ENCODE measurements at places on chromosomes 7 and 10. TPM values are rescaled to one million over a fixed set of nuclear protein-coding genes. Genes with fewer than 3 reads are reported as not detected.

- H3K4me1 ChIP-seq: peaks cover 6% of the 10 kb centered on the region
- H3K36me3 ChIP-seq: no peaks in the 10 kb centered on the region
- no peak for DNase-seq
- H3K27ac ChIP-seq: no peak overlapping the region
- no peak overlapping the region for H3K4me3 ChIP-seq
Measured at GRCh38 chr7:111954474-111955381, 251.5 kb downstream of the DOCK4 start.

SFR1 gene
- 8.7 TPM for total RNA-seq

DNA sequence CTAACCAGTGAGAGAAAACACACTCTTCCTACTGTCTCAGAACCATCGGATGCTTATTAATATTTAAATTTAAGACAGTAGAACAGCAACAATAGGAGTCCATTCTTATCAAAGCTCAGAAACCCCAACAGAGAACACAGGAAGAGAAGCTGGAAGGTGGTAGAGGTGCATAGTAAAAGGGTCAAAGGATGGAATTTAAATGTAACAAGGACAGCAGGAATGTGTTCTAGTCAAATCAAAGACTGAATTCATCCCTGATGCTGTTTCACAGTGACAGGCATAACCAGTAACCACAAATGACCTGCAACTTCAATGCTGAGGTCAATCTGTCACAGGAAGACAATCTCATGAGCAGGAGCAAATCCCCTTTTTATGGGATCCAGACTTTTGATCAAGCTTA lies 1259.7 kb downstream of the XPNPEP1 start:
- H3K4me1 ChIP-seq: no peaks in the 10 kb centered on the region
- no peak overlapping the region for H3K4me3 ChIP-seq
- no peak overlapping the region for H3K27ac ChIP-seq
- no peaks in the 10 kb centered on the region for H3K36me3 ChIP-seq

- DNase-seq: no peak
- H3K4me3 ChIP-seq: no peak overlapping the region
- H3K36me3 ChIP-seq: no peaks in the 10 kb centered on the region
Measured at GRCh38 chr7:106501605-106502580, 159.1 kb downstream of the CCDC71L start.

GRCh38 chr7:143210541-143210940 lies 11.3 kb upstream of the TAS2R40 start:
- H3K27me3 ChIP-seq: no peaks in the 10 kb centered on the region
- H3K36me3 ChIP-seq: no peaks in the 10 kb centered on the region
- peak; percentile 32 for DNase-seq
- H3K4me3 ChIP-seq: no peak overlapping the region

LGI1 gene
- not detected for total RNA-seq

GRCh38 chr7:155466814-155467733 lies 9.1 kb downstream of the EN2 start:
- peaks cover 8% of the 10 kb centered on the region for H3K4me1 ChIP-seq
- DNase-seq: peak; percentile 70
- H3K27me3 ChIP-seq: peaks cover 100% of the 10 kb centered on the region
- peak overlapping the region; percentile 11 for H3K4me3 ChIP-seq
- H3K36me3 ChIP-seq: no peaks in the 10 kb centered on the region

DNA sequence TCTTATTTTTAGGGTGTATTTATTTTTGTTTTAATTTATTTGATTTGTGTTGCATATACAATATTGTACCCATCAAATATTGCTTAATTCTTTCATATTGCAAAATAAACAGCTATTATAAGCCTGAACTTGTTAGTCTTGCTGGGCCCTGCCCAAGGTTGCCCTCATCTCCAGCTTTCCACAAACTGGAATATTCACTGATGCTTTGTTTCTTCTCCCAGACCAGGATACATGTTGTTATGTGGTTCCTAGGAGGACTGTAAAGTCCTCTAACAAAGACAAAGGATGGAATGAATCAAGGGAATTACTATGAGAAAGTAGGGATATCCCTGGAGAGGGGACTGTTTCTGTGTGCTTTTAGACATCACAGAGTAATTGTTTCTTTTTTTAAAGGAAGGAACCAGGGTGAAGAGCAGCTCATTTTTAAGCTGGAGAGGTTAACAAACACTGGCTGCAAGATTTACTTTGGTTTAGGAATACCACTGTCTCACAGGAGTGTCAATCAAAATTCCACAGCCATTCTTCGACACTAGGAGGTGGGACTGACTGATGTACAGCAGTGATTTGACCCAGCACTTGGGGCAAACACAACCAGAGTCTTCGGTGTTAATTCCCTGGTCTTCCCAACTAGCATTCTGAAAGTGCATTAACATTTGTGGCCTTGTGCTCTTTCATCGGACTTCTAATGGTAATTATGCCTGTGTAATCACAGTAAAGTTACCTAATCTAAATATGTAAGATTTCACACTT lies 14.8 kb upstream of the CD36 start:
- no peaks in the 10 kb centered on the region for H3K27me3 ChIP-seq
- no peaks in the 10 kb centered on the region for H3K36me3 ChIP-seq
- H3K4me3 ChIP-seq: no peak overlapping the region
- H3K4me1 ChIP-seq: peaks cover 12% of the 10 kb centered on the region
- peak overlapping the region; percentile 69 for H3K27ac ChIP-seq
- no peak for DNase-seq

GRCh38 chr7:107233174-107233573 lies 64.4 kb downstream of the HBP1 start:
- H3K4me3 ChIP-seq: no peak overlapping the region
- no peak for DNase-seq
- H3K27ac ChIP-seq: no peak overlapping the region
- peaks cover 6% of the 10 kb centered on the region for H3K36me3 ChIP-seq

DNA sequence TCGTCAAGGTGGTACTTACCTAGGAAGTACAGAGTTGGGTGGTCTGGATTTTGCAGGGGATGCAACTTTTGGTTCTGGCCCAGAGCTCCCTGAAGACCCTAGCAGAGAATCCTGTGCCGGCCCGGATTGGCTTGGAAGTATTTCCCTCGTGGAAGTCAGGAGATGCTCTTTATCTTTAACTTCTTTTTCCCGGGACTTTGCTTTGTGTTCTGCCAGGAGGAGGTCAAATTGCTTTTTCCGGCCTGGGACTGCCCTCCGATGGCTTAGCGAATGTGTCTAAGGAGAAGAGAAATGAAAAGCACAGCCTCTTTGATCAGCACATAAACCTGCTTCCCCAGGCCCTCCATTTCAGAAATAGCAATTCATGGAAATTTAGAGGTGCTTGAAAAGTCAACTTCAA lies 57.0 kb upstream of the EFCAB10 start:
- H3K36me3 ChIP-seq: no peaks in the 10 kb centered on the region
- H3K4me3 ChIP-seq: peak overlapping the region; percentile 5
- no peak for DNase-seq
- H3K4me1 ChIP-seq: peaks cover 47% of the 10 kb centered on the region

- H3K27ac ChIP-seq: no peak overlapping the region
- no peaks in the 10 kb centered on the region for H3K36me3 ChIP-seq
- H3K4me3 ChIP-seq: no peak overlapping the region
- no peak for DNase-seq
Measured at GRCh38 chr10:104037261-104037951, 48.3 kb downstream of the COL17A1 start.

DNA sequence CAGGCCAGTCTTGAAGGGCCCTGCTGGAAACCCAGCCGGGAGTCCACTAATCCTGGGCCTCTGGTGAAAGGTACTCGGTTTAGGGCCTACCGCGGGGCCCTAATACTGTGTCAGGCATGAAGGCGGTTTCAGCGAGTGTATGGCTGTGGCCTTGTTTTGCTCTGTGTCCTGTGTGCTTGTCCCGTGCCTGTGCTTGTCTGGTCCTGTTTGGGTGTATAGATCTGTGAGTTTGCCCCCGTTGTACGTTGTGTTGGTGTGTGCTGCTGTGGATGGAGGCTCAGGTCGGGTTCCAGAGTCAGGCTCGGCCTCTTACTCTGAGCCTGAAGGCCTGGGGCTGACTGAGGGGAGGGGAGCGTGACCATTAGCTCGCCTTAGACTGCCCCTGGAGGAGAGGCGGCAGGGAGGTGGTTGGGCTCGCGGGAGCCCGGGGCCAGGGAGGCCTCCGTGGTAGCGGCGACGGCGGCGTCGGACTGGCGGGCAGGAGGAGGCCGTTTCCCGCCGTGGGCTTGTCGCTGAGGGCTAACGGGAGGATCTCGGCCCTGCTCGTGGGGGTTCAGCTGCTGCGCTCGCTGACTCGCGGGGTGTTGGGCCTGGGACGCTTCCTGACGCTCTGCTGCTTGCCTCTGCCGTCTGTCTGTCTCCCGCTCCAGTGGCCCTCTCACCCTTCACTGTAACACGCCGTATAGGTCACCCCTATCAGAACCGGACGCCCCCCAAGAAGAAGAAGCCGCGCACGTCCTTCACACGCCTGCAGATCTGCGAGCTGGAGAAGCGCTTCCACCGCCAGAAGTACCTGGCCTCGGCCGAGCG lies 2.6 kb downstream of the TLX1 start:
- no peaks in the 10 kb centered on the region for H3K4me1 ChIP-seq
- no peak overlapping the region for H3K4me3 ChIP-seq
- no peaks in the 10 kb centered on the region for H3K36me3 ChIP-seq
- no peak for DNase-seq
- H3K27ac ChIP-seq: no peak overlapping the region
- peaks cover 100% of the 10 kb centered on the region for H3K27me3 ChIP-seq

GRCh38 chr7:40356871-40357709 lies 222.3 kb downstream of the SUGCT start:
- no peak overlapping the region for H3K4me3 ChIP-seq
- no peak for DNase-seq
- no peak overlapping the region for H3K27ac ChIP-seq
- peaks cover 11% of the 10 kb centered on the region for H3K4me1 ChIP-seq
- no peaks in the 10 kb centered on the region for H3K36me3 ChIP-seq
- H3K27me3 ChIP-seq: no peaks in the 10 kb centered on the region

LIPJ gene
- not detected for total RNA-seq

DNA sequence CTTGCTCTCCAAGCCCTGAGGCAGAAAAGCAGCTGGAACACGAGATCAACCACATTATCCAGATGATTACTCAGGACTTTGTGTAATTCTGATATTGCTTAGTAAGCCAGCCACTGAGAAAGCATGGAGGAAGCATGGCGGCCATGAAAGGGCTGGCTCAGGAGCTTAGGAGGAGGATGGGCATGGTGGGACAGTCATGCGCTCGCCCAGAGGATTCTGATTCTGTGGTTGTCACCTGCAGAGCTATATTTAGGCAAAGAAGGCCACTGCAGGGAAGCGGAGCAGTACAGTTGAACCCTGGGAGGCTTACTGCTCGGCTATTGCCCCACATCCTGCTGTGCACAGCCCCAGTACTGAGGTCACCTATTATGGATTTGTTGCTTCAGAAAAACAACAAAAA lies 128.8 kb upstream of the DNAJB12 start:
- H3K27ac ChIP-seq: no peak overlapping the region
- no peaks in the 10 kb centered on the region for H3K36me3 ChIP-seq

LDB3 gene
- 213 TPM for total RNA-seq

- H3K27ac ChIP-seq: no peak overlapping the region
- H3K4me3 ChIP-seq: no peak overlapping the region
- no peaks in the 10 kb centered on the region for H3K27me3 ChIP-seq
- peak; percentile 77 for DNase-seq
- no peaks in the 10 kb centered on the region for H3K4me1 ChIP-seq
Measured at GRCh38 chr10:71795248-71795647, 21.9 kb upstream of the VSIR start.

DNA sequence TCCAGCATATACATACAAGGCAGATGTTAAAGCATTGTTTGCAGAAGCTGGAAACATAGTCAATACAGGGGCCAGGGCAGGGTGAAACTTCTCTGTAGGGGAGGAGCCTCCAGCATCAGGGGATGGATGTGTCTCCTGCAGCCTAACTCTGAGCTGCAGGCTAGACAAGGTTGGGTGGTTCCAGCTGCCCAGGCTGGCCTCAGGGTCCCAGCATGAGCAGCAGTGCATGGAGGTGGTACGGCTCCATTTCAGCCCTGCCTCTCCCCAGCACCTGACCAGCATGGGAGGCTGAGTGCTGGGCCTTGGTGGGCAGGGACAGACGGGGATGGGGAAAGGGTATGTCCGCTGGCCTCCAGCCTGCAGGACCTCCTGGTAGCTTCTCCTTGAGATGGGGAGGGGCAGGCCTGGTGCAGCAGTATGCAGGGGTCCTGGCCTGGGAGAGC lies 7.4 kb upstream of the TBRG4 start:
- H3K4me1 ChIP-seq: no peaks in the 10 kb centered on the region
- no peak for DNase-seq
- no peaks in the 10 kb centered on the region for H3K36me3 ChIP-seq
- H3K4me3 ChIP-seq: no peak overlapping the region
- peaks cover 38% of the 10 kb centered on the region for H3K27me3 ChIP-seq

GRCh38 chr7:33422825-33423645 lies 293.7 kb downstream of the BBS9 start:
- H3K4me1 ChIP-seq: peaks cover 15% of the 10 kb centered on the region
- no peaks in the 10 kb centered on the region for H3K36me3 ChIP-seq
- no peaks in the 10 kb centered on the region for H3K27me3 ChIP-seq
- H3K27ac ChIP-seq: peak overlapping the region; percentile 2
- no peak for DNase-seq

GRCh38 chr10:48844616-48845015 lies 95.0 kb downstream of the LRRC18 start:
- H3K4me1 ChIP-seq: peaks cover 4% of the 10 kb centered on the region
- H3K27ac ChIP-seq: no peak overlapping the region
- H3K27me3 ChIP-seq: no peaks in the 10 kb centered on the region
- DNase-seq: no peak
- no peak overlapping the region for H3K4me3 ChIP-seq

TCAF1 gene
- 82.3 TPM for total RNA-seq

DNA sequence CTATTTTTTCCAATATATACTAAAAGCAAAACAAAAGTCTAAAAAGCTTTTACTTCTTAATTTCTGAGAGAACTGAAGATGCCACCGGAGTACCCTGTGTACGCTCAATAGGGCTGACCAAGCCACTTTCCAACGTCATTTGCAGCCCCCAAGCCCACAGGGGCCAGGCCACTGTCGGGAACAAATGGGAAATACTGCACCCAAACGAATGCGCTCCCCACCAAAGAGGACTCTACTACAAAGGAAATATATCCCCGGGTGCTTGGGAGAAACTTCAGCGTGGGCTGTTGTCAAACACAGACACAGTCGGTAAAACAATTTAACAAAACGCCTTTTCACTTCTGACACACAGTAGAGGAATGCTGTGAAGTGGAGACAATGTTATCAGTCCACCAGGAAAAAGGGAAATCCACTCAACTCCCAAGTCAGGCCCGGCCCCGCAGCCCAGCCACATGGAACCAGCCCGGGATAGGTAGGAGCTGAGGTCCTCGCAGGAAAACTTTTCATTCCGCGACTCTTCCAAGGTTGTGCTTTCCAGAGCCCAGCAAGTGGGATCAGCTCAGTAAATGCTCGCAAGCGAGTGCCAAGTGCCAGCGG lies 1.4 kb downstream of the PARD3 start:
- H3K27ac ChIP-seq: peak overlapping the region; percentile 90
- H3K4me3 ChIP-seq: peak overlapping the region; percentile 93
- H3K27me3 ChIP-seq: no peaks in the 10 kb centered on the region
- DNase-seq: peak; percentile 60

GRCh38 chr7:70668606-70669358 lies 463.2 kb upstream of the GALNT17 start:
- H3K27ac ChIP-seq: peak overlapping the region; percentile 44
- H3K4me3 ChIP-seq: no peak overlapping the region
- DNase-seq: no peak
- H3K4me1 ChIP-seq: peaks cover 26% of the 10 kb centered on the region

- H3K4me1 ChIP-seq: no peaks in the 10 kb centered on the region
- no peak overlapping the region for H3K27ac ChIP-seq
- no peak overlapping the region for H3K4me3 ChIP-seq
- no peaks in the 10 kb centered on the region for H3K27me3 ChIP-seq
- DNase-seq: no peak
Measured at GRCh38 chr7:24786941-24787340, 29.7 kb upstream of the GSDME start.

BTBD16 gene
- total RNA-seq: not detected

CNNM1 gene
- 2.2 TPM for total RNA-seq
